ENCODE measurements at places on chromosomes 13 and 19. TPM values are rescaled to one million over a fixed set of nuclear protein-coding genes. Genes with fewer than 3 reads are reported as not detected.

DNA sequence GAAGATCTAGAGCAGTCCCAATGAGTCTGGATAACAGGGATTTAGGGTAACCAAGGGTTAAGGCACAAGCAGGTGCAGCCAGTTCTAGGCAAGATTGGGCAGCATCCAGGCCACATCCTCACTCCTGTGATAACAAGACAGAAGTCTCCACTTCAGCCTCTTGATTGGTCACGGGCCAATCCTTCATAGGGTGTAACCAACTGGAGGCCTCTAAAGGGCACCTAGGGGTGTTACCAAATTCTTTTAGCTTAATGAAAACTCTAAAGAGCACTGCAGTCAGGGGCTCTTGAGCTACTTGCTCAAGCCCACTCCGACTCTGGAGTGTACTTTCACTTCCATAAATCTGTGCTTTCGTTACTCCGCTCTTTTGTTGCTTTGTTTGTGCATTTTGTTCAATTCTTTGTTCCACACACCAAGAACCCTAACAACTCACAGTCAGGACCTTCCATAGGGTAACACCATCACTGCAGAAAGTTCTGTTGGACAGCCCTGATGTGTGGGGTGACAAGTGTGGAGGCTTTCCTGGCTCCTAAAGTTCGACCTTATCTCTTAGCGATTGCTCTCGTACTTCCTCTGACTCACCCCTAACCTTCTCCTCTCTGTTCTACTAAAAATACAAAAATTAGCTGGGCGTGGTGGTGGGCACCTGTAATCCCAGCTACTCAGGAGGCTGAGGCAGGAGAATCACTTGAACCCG is 36.1 kb downstream of the ZSWIM9 start:
- H3K4me1 ChIP-seq, result peaks cover 18% of the 10 kb centered on the region
- no peak overlapping the region for H3K27ac ChIP-seq
- H3K36me3 ChIP-seq, result no peaks in the 10 kb centered on the region
- H3K4me3 ChIP-seq, result no peak overlapping the region

- H3K36me3 ChIP-seq, result no peaks in the 10 kb centered on the region
- H3K27me3 ChIP-seq, result no peaks in the 10 kb centered on the region
- no peaks in the 10 kb centered on the region for H3K4me1 ChIP-seq
- DNase-seq, result no peak
- no peak overlapping the region for H3K4me3 ChIP-seq
These were observed 99.0 kb upstream of the HTR2A start for GRCh38 chr13:46995874-46996273.

- H3K4me1 ChIP-seq, result no peaks in the 10 kb centered on the region
- no peaks in the 10 kb centered on the region for H3K27me3 ChIP-seq
- H3K27ac ChIP-seq, result no peak overlapping the region
These were observed 362.0 kb downstream of the RFC3 start for GRCh38 chr13:34179927-34180326.

DNA sequence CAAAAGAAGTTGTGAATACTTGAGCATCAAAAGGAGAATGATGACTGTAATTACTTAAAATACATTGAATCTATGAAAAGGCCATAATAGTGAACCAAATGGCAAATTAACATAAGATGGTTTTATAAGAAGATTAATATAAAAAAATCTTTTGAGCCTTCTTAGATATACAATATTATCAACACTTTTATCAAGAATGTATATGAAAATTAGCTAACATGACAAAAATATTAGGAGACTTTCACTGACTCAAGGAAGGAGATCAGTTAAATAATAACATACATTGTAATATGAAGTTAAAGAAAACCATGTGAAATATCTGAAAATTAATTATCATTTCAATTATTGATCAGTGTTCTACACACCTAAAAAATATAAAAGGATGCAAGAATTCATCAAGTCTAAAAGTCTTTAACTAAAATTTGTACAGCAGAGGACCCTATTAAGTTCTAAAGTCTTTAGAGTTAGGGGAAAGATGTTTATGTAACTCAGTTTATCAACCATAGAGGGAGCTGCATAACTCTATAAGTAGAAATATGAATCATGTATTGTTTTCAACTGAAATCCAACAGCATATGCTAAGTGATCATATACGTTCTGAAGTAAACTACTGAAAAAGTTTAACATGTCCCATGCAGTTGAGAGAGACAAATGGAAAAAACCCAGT is 756.1 kb upstream of the MIR17HG start:
- H3K36me3 ChIP-seq, result no peaks in the 10 kb centered on the region
- no peak for DNase-seq
- H3K4me1 ChIP-seq, result no peaks in the 10 kb centered on the region
- H3K27ac ChIP-seq, result no peak overlapping the region
- H3K27me3 ChIP-seq, result no peaks in the 10 kb centered on the region
- H3K4me3 ChIP-seq, result no peak overlapping the region

DNA sequence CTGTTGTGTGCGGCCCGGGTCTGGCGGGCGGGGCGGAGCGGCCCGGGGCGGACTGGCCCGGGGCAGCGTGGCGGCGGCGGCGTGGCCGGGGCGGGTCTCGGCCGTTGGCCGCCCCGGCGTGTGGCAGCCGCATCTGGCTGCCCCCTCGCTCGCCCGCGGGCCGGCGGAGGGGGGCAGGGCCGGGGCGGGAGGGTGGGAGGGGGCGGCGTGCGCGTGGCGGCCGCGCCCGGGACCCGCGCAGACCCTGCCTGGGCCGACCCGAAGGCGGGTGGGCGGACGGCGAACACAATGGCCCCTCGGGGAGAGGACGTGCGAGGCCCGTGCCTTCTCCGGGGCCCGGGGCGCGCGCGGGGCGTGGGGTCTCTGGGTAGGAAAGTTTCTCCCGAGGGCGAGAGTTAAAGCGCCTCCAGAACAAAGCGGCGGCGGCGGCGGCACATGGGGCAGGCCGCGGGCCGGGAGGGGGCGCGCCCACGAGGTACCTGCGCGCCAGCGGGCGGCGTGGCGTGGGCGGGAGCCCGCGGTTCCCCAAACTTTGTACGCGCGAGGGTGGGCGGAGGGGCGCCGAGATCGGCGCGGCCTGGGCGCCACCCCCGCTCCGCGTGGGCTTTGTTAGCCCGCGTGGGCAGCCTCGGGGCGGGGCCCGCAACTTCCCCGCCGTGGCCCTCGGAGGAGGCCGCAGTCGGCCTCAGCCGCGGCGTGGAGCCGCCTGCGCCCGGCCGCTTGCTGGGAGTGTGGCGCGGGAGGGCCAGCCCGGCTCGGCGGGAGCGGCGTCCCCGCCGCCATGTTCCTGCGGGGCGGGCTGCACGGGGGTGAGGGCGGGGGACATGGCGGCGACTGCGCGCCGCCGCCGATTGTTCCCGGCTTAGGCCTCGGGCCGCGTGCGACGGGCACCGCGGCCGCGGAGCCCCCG is 764 bp downstream of the MIR17HG start:
- H3K4me1 ChIP-seq, result peaks cover 44% of the 10 kb centered on the region
- peaks cover 16% of the 10 kb centered on the region for H3K27me3 ChIP-seq
- DNase-seq, result no peak
- peaks cover 5% of the 10 kb centered on the region for H3K36me3 ChIP-seq
- peak overlapping the region; percentile 89 for H3K27ac ChIP-seq
- peak overlapping the region; percentile 88 for H3K4me3 ChIP-seq

DNA sequence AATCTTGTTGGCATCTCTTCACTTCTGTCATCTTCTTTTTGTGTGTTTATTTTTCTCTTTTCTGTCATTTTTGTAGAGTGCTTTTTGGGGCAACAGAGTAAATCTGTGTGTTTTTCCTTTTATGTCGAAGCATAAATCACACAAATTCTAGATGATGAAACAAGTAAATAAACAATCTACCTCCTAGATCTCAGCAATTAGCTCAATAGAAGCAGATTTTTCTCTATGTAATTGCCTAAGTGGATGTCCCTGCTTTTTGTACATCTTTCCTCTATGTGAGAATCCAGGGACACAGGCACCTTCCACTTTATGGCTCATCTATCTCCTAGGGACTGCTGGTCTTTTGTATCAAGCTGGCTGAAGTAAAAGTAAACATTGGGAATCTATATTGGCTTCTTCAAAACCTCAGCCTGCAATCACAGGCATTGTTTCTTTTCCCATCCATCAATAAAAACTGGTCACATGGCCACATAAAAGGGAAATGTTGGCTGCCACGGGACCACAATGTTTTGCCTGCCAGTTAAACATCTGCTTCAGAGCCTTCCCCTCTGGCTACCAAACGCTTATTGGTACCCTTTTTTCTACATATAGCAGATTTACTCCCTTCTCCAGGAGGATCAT is 323.8 kb downstream of the LMO7 start:
- H3K27ac ChIP-seq, result no peak overlapping the region
- H3K36me3 ChIP-seq, result no peaks in the 10 kb centered on the region
- no peaks in the 10 kb centered on the region for H3K27me3 ChIP-seq
- DNase-seq, result no peak
- H3K4me3 ChIP-seq, result no peak overlapping the region

- H3K27ac ChIP-seq, result no peak overlapping the region
- no peaks in the 10 kb centered on the region for H3K36me3 ChIP-seq
- no peaks in the 10 kb centered on the region for H3K27me3 ChIP-seq
These were observed 2.8 kb upstream of the FCGBP start for GRCh38 chr19:39937094-39937720.

- H3K4me3 ChIP-seq, result no peak overlapping the region
- H3K4me1 ChIP-seq, result peaks cover 42% of the 10 kb centered on the region
- peak; percentile 97 for DNase-seq
- peaks cover 7% of the 10 kb centered on the region for H3K36me3 ChIP-seq
- peak overlapping the region; percentile 95 for H3K27ac ChIP-seq
These were observed 20.1 kb downstream of the GPATCH1 start for GRCh38 chr19:33100894-33101644.

- H3K27ac ChIP-seq, result no peak overlapping the region
- DNase-seq, result no peak
- no peak overlapping the region for H3K4me3 ChIP-seq
- H3K4me1 ChIP-seq, result no peaks in the 10 kb centered on the region
These were observed 1018.3 kb downstream of the DIAPH3 start for GRCh38 chr13:59145381-59145780.

DNA sequence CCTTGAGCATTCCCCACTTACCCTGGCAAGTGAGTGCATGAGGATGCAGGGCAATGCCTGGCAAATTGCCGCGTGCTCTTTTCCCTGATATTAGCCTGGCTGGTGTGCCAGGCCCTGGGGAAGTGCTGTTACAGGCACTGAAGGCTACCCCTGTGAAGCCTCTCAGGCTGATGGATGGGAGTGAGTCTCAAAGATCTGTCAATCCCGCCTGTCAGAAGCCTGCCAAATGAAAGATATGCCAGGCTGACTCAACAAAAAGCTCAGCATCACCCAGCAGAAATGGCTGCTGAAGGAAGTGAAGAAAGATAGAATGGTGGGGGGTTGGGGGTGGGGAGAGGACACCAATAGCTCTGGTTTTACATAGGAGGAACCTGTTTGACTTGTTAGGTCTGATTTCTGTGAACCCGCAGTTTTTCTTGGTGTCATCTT is 112.1 kb downstream of the LACC1 start:
- H3K27ac ChIP-seq, result no peak overlapping the region
- H3K4me3 ChIP-seq, result no peak overlapping the region
- H3K27me3 ChIP-seq, result no peaks in the 10 kb centered on the region
- H3K4me1 ChIP-seq, result peaks cover 8% of the 10 kb centered on the region
- no peak for DNase-seq

GRCh38 chr19:5343848-5344247 is 3.2 kb upstream of the PTPRS start:
- H3K4me1 ChIP-seq, result peaks cover 59% of the 10 kb centered on the region
- H3K4me3 ChIP-seq, result no peak overlapping the region
- no peaks in the 10 kb centered on the region for H3K36me3 ChIP-seq

DNA sequence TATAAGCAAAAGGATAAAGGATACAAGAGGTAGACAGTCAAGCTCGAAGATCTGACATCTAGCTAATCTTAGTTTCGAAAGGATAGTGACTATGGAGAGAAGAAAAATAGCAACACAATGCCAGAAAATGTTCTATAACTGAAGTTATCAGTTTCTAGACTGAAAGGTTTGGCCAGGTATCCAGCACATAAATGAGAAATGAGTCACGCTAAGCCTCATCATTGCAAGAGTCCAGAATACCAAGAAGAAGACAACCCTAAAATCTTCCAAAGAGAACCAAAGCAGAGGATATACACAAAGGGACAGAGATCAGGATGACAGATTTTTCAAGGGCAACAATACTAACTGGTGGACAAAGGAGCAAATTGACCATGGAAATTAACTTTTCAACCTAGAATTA is 237.0 kb downstream of the POSTN start:
- H3K27ac ChIP-seq, result no peak overlapping the region
- no peaks in the 10 kb centered on the region for H3K27me3 ChIP-seq
- DNase-seq, result no peak
- H3K4me3 ChIP-seq, result no peak overlapping the region
- no peaks in the 10 kb centered on the region for H3K36me3 ChIP-seq

GRCh38 chr19:35159606-35160005 is 5.1 kb downstream of the FXYD5 start:
- no peaks in the 10 kb centered on the region for H3K36me3 ChIP-seq
- no peak overlapping the region for H3K4me3 ChIP-seq
- DNase-seq, result no peak
- no peak overlapping the region for H3K27ac ChIP-seq
- H3K4me1 ChIP-seq, result peaks cover 8% of the 10 kb centered on the region

DNA sequence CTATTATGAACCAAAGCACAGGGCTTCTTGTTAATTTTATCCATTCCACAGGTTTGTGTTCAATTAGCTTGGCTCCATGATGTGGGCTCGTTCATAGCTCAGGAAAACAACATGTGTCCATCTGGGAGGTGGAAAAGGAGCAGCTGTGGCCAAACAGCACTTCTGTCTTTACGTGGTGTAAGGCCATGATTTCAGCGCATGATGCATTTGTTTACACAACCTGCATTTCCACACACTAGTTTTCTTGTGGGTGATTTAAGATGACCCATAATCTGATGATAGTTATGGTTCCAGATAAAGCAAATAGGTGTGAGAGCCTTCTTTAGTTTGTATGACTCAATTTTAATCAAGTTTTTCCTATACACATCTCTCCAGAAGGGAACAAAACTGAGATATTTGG is 101.7 kb downstream of the TNFRSF19 start:
- peaks cover 19% of the 10 kb centered on the region for H3K4me1 ChIP-seq
- DNase-seq, result no peak
- peaks cover 72% of the 10 kb centered on the region for H3K36me3 ChIP-seq
- no peaks in the 10 kb centered on the region for H3K27me3 ChIP-seq

- H3K27me3 ChIP-seq, result no peaks in the 10 kb centered on the region
- H3K4me3 ChIP-seq, result no peak overlapping the region
- H3K36me3 ChIP-seq, result no peaks in the 10 kb centered on the region
- DNase-seq, result no peak
- no peak overlapping the region for H3K27ac ChIP-seq
- H3K4me1 ChIP-seq, result no peaks in the 10 kb centered on the region
These were observed 211.8 kb upstream of the SLITRK5 start for GRCh38 chr13:87459419-87459818.

- H3K4me3 ChIP-seq, result no peak overlapping the region
- no peaks in the 10 kb centered on the region for H3K27me3 ChIP-seq
- peaks cover 4% of the 10 kb centered on the region for H3K36me3 ChIP-seq
- peaks cover 27% of the 10 kb centered on the region for H3K4me1 ChIP-seq
- no peak overlapping the region for H3K27ac ChIP-seq
These were observed 23.5 kb downstream of the NKPD1 start for GRCh38 chr19:45137179-45137761.

The ZNF134 gene
- 6.8 TPM for polyA plus RNA-seq

The LHFPL6 gene
- not detected for polyA plus RNA-seq

The SPRED3 gene
- polyA plus RNA-seq, result 0.17 TPM

The ZNF749 gene
- polyA plus RNA-seq, result 18.9 TPM

The PSG6 gene
- not detected for polyA plus RNA-seq

The GFY gene
- not detected for polyA plus RNA-seq

The MCEMP1 gene
- polyA plus RNA-seq, result not detected

The CEACAM21 gene
- not detected for polyA plus RNA-seq

The OR7C2 gene
- polyA plus RNA-seq, result not detected

Measured in HepG2 (cell line).